Amniotic stem cell (primary cell): ENCODE measurements at places on chromosomes 6 and 20.

DNA sequence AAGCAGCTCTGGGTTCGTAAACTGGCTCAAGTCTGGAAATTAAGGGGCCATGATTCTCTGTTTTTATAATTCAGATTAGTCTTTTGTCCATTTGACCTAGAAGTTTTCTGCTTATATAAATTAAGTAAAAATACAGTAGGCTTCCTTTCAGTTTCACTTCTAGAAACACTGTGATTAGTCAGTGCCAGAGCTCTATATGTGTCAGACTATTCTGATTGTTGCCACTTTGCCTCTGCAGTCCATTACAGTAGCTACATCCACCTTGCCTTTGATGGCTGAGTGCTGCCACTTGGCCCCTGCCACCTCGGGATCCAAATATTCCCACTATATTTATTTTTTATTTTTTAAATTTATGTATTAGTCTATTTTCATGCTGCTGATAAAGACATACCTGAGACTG, 7.9 kb downstream of the ZC2HC1B start:
- DNase-seq, result no peak

DNA sequence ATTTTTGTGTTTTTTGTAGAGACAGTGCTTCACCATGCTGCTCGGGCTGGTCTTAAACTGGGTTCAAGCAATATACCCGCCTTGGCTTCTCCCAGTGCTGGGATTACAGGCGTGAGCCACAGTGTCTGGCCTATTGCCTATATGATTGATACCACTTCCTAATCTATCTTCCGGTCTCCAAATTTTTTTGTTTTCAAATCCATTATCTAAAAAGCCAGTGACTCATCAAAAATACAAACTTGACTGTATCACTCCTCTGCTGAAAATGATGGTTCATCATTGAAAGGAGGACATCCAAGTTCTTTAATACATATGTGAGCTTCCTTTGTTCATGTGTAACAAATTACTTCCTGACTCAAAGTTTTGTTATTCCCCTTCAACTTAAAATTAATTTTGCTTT, 35.5 kb downstream of the FAM8A1 start:
- DNase-seq, result no peak

- DNase-seq, result no peak
Observed at GRCh38 chr20:6184086-6184485, 61.3 kb upstream of the FERMT1 start.

GRCh38 chr6:70549327-70549726, 17.4 kb upstream of the SDHAF4 start:
- no peak for DNase-seq

- DNase-seq, result no peak
Observed at GRCh38 chr6:33440649-33441309, 13.6 kb upstream of the ZBTB9 start.

GRCh38 chr20:15817351-15817750, 755.9 kb downstream of the KIF16B start:
- no peak for DNase-seq

- no peak for DNase-seq
Observed at GRCh38 chr6:137910843-137911456, 43.9 kb downstream of the TNFAIP3 start.

DNA sequence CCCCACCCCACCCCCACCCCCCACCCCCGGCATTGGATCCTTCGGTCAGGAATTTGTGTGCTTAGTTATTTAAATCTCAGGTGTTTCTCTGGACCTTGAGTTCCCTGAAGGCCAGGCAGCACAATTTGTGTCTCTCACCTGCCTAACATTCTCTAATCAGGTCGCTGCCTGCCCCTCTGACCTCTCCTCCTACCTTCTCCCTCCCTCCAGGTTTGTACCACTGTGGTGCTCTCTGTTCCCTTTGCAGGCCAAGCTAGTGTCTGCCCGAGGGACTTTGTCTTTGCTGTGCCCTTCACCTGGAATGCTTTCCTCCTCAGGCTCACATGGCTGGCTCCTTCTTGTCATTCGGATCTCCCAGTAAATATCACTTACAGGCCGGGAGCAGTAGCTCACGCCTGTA, 131.4 kb upstream of the SLC2A12 start:
- DNase-seq, result no peak

GRCh38 chr6:18823782-18824386, 436.7 kb downstream of the RNF144B start:
- no peak for DNase-seq

- DNase-seq, result no peak
Observed at GRCh38 chr6:23522792-23523547, 603.0 kb upstream of the NRSN1 start.
